Heart left ventricle (tissue), 16 donors: ENCODE measurements at places on chromosomes 13 and 19.
A peak's percentile ranks its signal among the peaks of the same experiment; 100 is the strongest.

DNA sequence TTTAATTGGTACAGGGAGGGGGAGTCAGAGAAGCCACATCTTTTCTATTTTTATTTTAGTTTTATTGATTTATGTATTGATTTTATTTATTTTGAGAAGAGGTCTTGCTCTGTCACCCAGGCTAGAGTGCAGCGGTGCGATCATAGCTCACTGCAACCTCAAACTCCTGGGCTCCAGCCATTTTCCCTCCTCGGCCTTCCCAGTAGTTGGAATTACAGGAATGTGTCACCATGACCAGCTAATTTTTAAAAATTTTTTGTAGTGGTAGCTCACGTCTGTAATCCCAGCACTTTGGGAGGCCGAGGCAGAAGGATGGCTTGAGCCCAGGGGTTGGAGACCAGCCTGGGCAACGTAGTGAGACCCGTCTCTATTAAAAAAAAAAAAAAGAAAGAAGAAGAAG lies 4.1 kb downstream of the IL27RA start:
- DNase-seq = no peak

GRCh38 chr13:99307247-99307646 lies at the start of gene GPR183:
TSS of gene GPR183 (minus strand) at chr13:99307399. CDS start at chr13:99296145, 11,254 bp downstream.
- no peak for DNase-seq

GRCh38 chr19:18049385-18049784 lies 37.3 kb downstream of the IL12RB1 start:
- DNase-seq = peak; percentile 96

- DNase-seq = no peak
These were observed 111.0 kb upstream of the KL start for GRCh38 chr13:32905063-32905863.

DNA sequence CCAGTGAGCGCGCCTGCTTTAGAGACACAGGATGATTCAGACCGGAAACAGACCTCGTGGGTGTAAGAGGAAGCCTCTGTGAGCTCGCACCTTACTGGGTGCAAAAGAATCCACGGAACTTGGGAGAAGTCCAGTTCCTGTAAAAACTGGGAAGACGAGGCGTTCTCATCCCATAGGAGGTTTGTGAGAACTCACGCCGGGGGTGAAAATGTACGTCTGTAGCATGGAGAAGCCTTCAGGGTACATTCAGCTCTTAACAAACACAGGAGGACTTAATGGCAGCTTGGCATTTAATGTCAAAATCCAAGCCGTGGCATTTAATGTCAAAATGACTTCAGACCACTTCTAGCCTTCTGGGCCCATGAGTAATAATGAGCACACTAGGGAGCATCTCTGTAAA lies 17.4 kb upstream of the OR7D2 start:
- DNase-seq = no peak
